ENCODE measurements at places on chromosomes 12 and 14. TPM values are rescaled to one million over a fixed set of nuclear protein-coding genes. Genes with fewer than 3 reads are reported as not detected.

The AICDA gene
- total RNA-seq: 0.15 TPM

The PRIMA1 gene
- 0.32 TPM for total RNA-seq

The CISTR gene
- total RNA-seq: not detected

The COCH gene
- total RNA-seq: 25.2 TPM
